ENCODE measurements at places on chromosomes 16 and 17.

DNA sequence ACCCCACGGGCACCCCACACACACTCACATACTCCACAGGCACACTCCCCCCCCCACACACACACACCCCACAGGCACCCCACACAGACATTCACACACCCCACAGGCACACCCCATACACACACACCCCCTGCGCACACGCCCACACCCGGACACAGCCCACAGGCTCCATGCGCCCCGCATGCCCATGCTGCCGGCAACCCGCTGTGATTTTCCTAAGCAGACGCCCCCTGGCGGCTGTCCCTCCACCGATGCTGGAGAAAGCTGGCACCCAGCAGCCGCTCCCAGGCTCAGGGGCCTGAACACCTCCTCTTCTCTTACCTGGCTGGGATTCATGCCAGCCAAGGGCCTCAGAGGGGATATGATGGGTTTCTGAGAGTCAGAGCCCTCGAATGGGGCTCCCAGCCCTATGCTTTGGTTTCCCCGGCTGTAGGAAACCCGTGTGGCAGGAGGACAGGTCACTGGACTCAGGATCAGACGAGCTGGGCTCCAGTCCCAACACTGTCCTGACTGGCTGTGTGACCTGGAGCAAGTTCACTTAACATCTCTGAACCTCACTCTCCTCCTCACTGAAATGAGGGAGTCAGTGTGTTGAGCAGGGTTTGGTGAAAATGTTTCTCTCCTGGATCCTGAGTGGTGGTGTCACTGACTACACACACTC lies 19.6 kb upstream of the TNFRSF13B start:
- DNase-seq: peak; percentile 70

DNA sequence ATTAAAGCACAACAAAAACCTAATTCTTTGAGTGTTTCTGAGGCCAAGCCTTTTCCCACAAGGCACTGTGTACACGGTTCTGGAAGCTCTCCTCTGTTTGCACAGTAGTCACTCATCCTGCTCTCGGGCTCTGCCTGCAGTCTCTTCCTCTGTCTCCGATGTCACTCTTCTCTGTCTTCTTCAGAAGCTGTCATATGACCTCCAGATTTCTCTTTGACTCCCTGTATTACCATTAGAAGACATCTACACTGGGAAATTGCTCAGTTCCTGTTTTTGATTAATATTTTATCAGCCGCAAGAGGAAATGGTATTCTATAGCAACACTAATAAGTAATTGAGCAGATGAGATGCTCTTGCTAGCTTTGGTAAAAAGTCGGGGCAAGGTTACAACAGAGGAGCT lies 422.9 kb downstream of the WWOX start:
- DNase-seq: no peak

GRCh38 chr16:86379505-86379846 lies 130.9 kb upstream of the FOXF1 start:
- no peak for DNase-seq

DNA sequence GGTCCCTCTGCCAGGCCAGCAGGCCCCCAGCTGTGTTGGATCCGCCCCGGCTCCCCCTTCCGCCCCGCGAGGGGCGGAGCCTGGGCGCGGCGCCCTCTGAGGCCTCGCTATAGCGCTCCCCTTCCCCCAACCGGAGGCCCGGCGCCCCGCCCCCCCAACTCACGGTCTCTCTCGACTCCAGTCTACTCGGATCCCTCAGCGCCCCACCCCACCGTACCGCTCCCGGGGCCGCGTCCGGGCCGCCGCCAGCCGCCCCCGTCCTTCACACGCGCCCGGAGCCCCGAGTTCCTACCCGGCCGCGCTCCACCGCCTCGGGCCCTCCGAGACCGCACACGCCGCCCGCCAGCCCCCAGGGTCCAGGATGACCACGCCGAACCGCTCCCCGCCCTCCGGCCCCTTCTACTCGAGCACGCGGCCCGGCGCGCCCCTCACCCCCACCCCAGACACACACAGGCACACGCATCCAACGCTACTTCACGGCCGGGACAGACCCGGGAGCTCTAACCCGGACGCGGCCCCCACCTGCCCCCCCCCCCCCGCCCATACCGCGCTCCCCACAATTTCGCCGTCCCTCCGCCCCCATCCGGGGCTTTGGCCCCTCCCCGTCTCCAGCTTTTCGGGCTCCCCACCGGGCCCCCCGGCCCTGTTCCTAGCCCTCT lies 1.4 kb downstream of the PHF23 start:
- peak; percentile 79 for DNase-seq

GRCh38 chr16:1169285-1170075 lies 16.6 kb downstream of the CACNA1H start:
- DNase-seq: no peak

DNA sequence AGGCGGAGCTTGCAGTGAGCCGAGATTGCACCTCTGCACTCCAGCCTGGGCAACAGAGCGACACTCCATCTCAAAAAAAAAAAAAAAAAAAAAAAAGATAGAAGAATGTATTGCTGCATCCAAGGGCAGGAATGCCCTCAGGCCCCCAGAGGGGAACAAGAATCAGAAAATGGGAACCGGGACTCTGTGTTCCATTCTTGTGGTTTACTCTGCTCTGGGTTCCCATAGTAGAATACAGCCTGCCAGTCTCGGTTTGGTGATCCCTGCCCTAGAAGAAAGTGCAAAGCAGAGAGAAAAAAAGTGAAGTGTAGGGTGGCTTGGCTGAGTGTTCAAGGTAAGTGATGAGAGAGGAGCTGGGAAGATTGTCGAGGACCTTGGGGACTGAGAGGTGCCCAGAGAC lies 27.4 kb upstream of the KDM6B start:
- DNase-seq: no peak

DNA sequence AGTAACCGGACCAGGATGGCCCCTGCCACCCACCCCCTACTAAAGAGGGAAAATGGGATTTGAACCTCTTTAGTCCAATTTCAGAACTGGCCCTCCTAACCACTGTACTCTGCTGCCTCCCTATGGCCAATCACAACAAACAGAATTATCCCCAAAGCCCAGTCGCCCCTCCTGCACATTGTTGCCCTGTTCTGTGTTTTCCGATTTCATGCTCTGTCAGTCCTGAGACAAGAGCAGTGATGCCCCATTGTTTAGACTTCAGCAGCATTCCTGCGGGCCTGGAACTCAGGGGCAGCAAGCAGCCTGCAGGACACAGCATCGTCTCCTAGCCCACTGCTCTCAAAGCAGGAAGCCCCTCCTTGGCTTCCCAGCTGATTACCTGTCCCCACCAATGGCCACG lies 20.5 kb upstream of the KLHL11 start:
- DNase-seq: no peak

GRCh38 chr17:35774499-35774898 lies 13.8 kb downstream of the C17orf50 start:
- no peak for DNase-seq

GRCh38 chr16:86319585-86320236 lies 190.6 kb upstream of the FOXF1 start:
- DNase-seq: no peak

Measured in activated T-helper 9 cell treated with anti-CD3 and anti-CD28 coated beads, Interleukin-2, amount 50 U/mL, for 16 hours (primary cell).